ENCODE measurements at places on chromosomes 3 and 15. TPM values are rescaled to one million over a fixed set of nuclear protein-coding genes. Genes with fewer than 3 reads are reported as not detected.

- H3K27me3 ChIP-seq = peaks cover 7% of the 10 kb centered on the region
- peaks cover 5% of the 10 kb centered on the region for H3K4me1 ChIP-seq
- H3K27ac ChIP-seq = no peak overlapping the region
- H3K36me3 ChIP-seq = no peaks in the 10 kb centered on the region
- DNase-seq = no peak
These were observed 374.1 kb downstream of the RORA start for GRCh38 chr15:60854858-60855564.

Gene HIGD2B
- total RNA-seq = 0.24 TPM

DNA sequence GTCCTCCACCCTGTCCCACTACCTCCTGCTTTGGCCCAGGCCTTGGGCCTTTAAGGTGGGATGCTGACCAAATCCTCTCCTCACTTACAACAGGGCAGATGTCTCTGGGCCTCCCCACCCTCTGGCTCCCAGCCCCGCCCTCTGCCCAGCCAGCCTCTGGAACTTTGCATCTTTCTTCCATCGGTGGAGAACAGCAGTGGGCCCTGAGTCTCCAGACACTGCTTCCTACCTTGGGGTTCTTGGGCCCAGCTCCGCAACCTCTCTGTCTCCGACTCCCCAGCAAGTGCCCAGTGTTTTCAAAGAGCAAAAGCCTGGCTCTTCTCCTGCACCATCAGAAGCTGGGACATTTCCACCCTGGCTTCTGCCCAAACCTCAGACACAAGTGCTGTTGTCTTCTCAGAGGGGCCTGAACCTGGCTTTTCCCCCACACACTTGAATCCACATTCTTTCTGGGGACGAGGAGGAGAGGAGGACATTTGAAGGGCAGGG lies 33.1 kb downstream of the MRAS start:
- no peaks in the 10 kb centered on the region for H3K36me3 ChIP-seq
- H3K4me3 ChIP-seq = no peak overlapping the region
- H3K27ac ChIP-seq = no peak overlapping the region
- peaks cover 14% of the 10 kb centered on the region for H3K27me3 ChIP-seq

Gene CDHR4
- total RNA-seq = not detected

DNA sequence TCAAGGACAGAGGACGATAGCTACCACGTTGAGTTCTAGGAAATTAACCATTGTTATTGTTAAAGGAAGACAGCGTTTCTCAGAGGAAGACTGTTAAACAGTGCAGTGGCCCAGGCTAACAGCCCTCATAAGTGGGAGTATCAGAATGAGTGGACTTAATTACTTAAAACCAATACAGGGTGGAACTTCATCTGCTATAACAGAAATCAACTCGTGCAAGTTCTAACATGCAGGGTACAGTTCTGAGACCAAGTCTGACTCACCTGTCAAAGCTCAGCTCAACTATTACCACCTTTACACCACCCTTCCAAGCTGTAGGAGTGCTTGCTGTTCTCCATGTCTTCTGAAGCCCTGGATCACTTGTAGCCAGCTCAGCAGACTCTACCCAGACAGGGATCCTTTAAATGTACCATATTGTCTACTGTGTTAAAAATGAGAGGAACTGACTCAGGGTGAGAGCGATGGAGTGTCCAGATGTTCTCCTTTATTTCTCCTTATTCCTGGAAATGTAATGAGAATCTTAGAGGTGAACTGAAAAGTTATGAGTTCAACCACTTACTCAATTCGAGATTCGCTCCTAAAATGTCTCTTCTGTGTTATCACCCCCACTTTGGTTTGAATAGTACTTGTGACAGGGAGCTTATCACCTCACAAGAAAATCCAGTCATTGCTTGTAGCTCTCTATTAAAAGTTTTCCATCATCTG lies 26.5 kb downstream of the CD86 start:
- H3K4me1 ChIP-seq = peaks cover 34% of the 10 kb centered on the region
- peaks cover 6% of the 10 kb centered on the region for H3K27me3 ChIP-seq
- H3K36me3 ChIP-seq = no peaks in the 10 kb centered on the region
- DNase-seq = no peak
